Activated naive CD4-positive, alpha-beta T cell treated with Interleukin-2 at 50 U/mL for 16 hours (primary cell): ENCODE measurements at places on chromosomes 3 and 15.

- peak; percentile 38 for DNase-seq
Observed at GRCh38 chr3:30657914-30658313, 51.5 kb downstream of the TGFBR2 start.

- no peak for DNase-seq
Observed at GRCh38 chr3:67647390-67647878, 7.0 kb downstream of the SUCLG2 start.

DNA sequence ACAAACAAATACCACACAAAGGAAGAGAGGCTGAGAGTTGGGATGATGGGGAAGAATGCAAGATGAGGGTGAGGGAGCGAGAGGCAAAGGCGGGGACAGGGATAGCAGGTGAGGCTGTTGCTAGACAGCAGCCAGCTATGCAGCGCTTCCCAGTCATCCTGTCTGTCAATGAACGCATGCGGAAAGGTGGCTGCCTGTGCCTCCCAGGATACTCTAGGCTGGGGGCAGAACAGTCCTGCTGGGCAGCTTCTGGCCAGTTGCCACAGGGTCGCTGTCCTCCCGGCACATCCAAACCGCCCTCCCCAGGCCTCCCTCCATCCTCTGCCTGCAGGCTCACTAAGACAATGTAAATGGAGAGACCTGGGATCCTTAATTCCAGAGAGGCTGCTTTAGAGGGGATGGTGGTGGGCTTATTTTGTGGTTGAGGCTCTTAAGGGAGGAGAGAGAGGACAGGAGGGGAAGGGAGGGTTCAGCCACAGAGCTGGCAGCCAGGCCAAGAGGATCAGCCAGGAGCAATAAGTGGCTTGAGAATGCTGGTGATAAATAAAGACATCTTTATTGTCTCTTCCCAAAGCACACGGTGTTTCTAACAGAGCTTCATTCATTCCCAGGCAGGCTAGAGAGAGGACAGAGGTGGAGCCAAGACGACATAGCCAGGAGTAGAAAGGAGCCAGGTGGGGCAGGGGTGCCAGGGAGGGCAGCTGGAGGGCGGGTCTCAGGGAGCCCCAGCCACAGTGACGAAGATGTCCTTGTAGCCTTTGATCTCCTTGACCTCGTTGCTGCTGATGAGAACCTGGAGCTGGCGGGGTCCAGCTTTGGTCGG, 9.2 kb upstream of the TGM5 start:
- DNase-seq, result no peak

DNA sequence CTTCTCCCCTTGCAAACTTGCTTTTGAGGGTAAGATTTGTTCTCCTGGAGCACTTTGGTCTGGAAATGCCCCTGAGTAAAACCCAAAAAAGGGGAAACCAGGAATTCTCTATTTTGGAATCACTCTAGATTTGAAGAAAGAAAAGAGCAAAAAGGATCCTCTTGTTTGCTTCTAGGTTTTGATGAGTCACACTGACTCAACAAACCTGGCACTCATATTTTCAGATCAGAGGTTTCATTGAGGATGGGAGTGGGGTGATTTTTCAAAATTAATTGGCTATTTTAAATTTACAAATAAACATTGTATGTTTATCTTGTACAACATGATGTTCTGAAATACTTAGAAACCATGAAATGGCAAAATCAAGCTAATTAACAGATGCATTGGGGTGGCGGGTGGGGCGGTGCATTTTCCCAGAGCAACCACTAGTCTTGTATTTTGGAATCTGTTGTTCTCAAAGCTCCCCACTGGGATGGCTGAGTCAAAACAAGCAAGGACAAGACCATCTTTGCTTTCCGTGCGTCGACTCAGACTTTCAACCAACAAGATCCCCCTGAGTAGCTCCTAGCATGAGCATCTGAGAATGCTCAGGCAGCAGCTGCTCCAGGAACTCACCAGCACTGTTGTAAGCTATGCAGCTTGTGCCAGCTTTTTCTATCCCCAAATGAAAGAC, 451.4 kb downstream of the WDR72 start:
- no peak for DNase-seq

- DNase-seq, result no peak
Observed at GRCh38 chr3:13025778-13026518, 47.3 kb downstream of the IQSEC1 start.

GRCh38 chr15:43977072-43977884, 150.5 kb downstream of the WDR76 start:
- DNase-seq, result peak; percentile 39

DNA sequence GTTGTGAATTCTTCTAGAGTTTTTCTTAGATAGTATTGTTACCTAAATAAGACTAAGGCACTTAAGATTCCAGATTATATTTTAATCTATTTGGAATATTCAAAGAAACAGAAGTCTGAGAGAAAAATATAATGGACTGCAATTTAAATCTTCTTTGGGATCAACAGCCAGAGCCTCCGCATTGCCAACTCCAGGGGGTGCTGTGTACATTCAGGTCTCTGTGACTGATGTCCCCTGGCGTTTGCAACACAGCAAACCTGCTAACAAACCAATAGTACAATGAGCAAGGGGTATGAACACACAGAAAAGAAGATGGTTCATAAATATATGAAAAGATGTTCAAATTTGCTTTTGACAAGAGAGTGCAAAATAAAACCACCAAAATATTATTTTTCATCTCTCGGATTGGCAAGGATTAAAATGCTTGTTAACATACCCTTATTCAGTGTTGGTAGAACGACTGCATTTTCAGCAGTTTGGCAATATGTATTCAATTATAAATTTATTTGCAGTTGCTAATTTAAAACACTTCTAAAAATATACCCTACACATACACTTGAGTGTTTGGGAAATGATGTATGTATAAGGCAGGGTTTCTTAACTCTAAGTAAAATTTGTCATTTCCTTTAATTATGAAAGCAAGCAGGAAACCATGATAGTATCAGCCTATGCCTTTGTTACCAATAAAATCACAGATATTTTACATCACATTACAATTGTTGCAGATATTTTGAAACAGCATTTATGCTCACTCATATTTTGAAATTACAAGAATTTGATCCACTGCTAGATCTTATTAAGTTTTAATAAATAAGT, 16.1 kb upstream of the TM4SF1 start:
- peak; percentile 7 for DNase-seq

DNA sequence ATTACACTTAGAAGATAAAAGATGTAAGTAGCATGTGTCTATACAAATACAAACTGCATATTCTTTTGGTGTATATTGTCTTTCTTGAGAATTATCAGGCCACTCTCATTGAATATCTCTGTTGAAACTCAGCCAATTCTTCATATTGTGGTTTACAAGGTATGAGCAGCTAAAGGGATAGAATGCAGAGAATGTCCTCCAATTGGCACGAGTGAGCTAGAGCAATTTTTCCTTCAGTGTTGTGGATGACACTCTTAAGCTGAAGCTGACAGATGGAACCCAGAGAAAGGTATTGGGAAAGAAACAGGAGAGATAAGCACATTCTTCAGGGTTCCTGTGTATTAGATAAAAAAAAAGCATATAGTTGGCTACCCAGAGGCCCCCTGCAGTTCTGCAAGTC, 453.1 kb downstream of the EPHA3 start:
- DNase-seq, result no peak

- DNase-seq, result no peak
Observed at GRCh38 chr3:66554178-66554577, 53.4 kb upstream of the LRIG1 start.
